ENCODE measurements at places on chromosomes 3 and 15. TPM values are rescaled to one million over a fixed set of nuclear protein-coding genes. Genes with fewer than 3 reads are reported as not detected.

GRCh38 chr15:58213587-58214338, 75.6 kb downstream of the AQP9 start:
- no peak for DNase-seq

- DNase-seq: no peak
These were observed 113.2 kb upstream of the ALDH1A3 start for GRCh38 chr15:100766243-100767000.

DNA sequence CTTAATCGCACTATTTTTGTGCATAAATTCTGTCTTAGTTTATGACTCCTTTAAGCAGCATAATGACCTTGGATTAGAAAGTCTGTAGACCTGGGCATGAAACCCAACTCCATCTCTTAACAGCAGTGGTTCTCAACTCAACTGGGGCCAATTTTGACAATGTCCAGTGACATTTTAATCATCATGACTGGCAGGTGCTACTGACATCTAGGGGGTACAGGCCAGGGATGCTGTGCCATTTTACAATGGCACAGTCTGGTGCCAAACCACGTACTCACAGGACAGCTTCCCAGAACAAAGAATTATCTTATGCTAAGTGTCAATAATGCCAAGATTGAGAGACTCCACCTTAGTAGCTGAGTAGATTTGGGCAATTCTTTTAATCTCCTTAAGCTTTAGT, 405.0 kb downstream of the NTRK3 start:
- no peak for DNase-seq

- no peak for DNase-seq
These were observed 953.4 kb downstream of the AGBL1 start for GRCh38 chr15:87033056-87033455.

- no peak for DNase-seq
These were observed 36.5 kb upstream of the BCL2A1 start for GRCh38 chr15:80007532-80007931.

DNA sequence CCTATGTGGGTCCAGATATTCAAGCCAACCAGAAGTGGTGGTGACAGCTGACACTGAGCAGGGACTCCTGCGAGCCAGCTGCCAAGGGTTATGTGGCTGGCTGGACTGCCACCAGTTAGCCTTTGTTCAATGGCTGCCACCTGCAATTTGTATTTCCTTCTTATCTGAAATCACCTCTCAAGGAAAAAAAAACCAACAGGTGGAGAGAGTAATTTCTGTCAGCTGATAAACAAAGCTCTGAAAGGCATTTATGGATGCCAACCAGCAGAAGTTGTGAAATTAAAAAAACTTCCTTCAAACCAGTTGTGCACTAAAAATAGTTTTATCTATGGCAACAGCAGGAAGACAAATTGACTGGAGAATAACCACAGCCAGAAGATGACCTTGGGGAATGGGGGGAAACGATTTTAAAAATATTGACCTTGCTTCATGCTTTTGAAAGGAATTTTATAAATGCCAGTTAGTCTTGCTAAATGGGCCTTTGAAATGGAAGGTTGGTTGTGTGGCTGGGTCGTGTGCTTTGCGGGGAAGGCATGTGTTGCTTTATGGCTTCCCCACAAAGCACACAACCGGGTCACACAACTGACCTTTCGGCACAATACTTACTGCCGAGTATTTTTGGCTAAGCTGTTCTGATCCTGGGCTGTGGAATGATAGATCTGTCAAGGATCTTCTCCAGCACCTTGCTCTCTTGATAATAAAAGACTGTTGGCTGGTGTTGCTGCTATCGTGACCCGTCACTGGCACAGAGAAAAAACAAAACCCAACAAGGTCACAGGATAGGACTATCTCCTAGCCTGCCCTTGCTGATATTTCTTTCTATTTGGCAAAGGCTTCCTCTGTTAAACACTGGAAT, 3.5 kb downstream of the MYZAP start:
- DNase-seq: no peak

GRCh38 chr3:55719006-55719405, 231.9 kb upstream of the WNT5A start:
- no peak for DNase-seq

DNA sequence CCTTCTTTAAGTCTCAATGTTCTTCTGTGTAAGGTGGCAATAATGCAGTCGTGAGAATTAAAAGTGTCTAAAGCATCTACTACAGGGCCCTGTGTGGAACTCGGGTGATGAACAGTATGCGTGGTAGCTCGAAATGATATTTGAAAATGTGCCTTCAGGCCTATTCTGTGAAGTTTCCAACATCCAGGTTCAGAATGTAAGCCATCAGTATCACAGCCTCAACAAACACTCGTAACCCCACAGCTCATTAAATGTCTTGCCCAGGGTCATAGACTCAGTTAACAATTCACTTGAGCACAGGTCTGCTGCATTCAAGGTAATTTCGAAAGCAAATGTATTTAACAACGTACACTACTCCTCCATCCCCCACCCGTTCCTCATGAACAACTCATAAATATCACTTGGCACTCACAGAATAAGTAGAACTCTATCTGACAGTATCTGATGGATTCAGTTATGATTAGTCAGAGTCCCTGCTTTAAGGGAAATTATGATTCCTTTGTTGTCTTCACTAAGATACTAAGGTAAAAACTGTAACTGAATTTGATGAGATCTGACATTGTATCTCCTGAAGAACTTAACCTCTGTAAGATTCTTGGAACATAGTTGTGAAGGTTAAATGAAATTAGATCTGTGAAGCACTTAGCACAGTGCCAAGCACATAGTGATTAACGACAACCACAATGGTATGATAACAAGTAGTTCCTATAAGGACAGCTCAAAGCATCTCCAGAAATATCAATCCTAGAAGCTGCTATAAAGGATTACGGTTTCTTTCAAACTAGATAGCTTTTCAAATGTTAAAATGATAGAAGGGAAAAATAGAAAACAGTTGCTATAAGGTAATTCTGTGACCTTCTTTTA, 642.3 kb downstream of the TBL1XR1 start:
- no peak for DNase-seq

- DNase-seq: no peak
These were observed 371.9 kb upstream of the TBL1XR1 start for GRCh38 chr3:177569193-177569592.

CLDN11 gene
- total RNA-seq: 39.6 TPM

PRSS50 gene
- total RNA-seq: 0.45 TPM

LARP6 gene
- total RNA-seq: 5.1 TPM

PGBD4 gene
- 3.4 TPM for total RNA-seq
